Stimulated activated CD4-positive, alpha-beta T cell treated with anti-CD3 and anti-CD28 coated beads, Interleukin-1b, Interleukin-23, amount 100 ng/mL, for 4 hours (primary cell): ENCODE measurements at places on chromosomes 7 and 10.

GRCh38 chr7:22594020-22594419 is 94.0 kb upstream of the STEAP1B start:
- no peak for DNase-seq

DNA sequence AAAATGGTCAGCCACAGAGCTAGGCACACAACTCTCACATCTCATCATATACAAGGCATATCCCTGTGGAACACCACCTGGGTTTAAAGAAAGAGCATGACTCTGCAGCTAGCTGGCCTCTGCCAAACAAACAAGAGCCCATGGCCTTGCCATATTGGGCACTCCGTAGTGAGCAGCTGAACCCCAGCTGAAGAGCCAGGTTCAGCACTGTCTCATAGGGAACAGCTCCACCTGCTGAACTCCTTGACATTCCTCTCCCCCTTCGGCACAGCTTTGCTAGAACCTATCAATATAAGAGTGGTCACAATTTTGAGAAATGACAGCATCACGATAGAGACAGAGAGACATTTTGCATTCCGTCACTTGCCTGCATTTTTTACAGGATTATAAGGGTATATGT is 20.0 kb downstream of the SORCS1 start:
- DNase-seq: no peak

DNA sequence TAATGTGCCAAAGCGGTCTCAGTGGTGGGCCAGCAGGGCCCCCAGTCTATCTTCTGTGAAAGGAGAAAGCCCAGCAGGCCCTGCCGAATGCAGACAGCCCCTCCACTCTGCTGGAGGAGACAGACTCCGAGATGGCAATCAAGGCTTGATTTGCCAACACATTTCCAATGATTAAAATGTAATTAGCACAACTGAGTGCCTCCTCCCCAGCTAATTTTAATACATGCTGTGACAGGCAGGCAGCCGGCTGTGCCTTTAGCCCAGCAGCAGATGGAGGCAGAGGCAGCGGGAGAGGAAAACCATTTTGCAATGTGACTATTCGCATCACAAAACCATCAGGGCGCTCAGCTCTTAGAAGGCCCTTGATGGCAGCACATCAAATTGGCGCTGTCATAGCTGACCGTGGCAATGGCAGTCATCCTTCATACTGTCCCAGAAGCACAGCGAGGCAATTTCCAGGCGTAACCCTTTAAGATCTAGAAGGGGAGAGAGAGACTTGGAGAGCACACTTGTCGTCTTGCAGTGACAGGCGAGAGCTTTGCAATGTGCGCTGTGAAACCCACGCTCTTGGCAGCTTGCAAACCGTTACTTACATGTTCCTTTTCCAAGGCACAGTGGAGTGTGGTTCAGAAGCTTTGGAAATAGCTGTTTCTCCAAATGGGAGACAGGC is 714.8 kb upstream of the GALNT17 start:
- no peak for DNase-seq

GRCh38 chr7:130319541-130319940 is 25.1 kb upstream of the CPA5 start:
- DNase-seq: no peak

DNA sequence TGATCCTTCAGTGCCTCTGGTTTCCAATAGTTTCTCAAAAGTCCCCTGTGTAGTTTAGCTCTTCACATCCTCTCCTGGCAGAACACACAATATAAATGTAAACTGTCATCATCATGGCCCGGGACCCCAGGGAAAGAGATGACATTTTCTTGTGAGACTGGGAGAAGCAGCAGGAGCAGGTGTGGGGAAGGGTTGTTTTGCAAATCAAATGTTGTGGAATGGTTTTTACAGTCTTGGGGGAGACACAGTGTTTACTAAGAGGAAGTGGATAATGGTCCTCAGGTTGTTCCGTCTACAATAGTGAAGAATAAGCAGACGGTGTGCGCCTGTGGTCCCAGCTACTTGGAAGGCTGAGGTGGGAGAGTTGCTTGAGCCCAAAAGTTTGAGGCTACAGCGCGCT is 159.1 kb downstream of the SEC23IP start:
- no peak for DNase-seq

- no peak for DNase-seq
These were observed 77.8 kb downstream of the SHH start for GRCh38 chr7:155734445-155734809.

- no peak for DNase-seq
These were observed 26.9 kb upstream of the ABCA13 start for GRCh38 chr7:48144291-48144768.

- no peak for DNase-seq
These were observed 75.4 kb upstream of the ATP6V0A4 start for GRCh38 chr7:138873220-138873892.

DNA sequence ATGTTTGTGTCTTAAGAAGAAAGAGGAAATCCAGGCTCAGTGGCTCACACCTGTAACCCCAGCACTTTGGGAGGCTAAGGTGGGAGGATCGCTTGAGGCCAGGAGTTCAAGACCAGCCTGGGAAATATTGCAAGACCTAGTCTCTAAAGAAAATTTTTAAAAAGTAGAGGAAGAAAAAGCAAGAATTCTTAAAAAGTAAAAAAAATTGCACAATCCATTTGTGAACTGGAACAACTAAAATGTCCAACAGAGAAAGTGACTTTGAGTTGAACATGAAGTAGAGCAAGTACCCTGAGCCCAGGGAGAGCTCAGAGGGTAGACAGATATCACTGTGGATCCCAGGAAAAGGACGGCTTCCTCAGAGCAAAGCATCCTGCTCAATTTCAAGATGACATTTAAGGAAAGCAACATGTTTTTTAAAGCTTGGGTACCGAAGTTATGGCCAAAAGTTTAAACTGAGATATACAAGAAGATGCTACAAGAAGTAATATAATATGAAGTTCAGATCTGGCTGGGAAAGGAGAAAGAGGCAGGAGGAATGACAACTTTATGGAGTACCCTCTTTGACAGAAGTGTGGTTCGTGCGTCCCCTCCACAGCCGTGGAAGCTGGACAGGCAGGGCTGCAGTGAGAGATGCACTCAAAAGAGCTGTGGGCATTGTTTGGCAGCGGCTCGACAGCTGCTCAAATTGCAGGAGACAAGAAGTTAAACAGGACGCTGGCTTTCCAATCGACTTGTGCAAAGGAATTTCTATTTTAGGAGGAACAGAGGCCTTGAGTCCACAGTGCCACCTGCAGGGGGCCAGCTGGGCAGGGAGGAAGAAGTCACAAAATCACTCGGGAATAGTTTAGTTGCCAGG is 201.3 kb downstream of the JCAD start:
- no peak for DNase-seq

- DNase-seq: no peak
These were observed 24.1 kb downstream of the CFAP46 start for GRCh38 chr10:132918264-132918616.

DNA sequence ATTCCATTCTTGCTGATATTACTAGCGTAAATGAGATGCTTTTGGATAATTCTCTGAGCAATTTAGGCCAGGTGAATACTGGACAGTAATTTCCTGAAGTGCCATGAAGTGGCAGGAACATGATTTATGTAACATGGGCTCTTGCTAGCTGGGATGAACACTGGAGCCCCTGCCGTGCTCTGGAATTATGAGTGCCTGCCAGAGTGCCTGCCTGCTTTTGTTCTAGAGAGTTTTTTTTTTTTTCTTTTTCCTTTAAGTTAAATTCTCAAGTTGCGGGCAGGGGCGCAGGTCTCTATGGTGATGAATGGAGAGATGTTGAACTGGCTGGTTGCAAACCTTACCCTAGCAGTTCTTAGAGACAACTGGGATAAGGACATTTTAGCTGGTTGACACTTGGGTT is 165.9 kb downstream of the AUTS2 start:
- no peak for DNase-seq

DNA sequence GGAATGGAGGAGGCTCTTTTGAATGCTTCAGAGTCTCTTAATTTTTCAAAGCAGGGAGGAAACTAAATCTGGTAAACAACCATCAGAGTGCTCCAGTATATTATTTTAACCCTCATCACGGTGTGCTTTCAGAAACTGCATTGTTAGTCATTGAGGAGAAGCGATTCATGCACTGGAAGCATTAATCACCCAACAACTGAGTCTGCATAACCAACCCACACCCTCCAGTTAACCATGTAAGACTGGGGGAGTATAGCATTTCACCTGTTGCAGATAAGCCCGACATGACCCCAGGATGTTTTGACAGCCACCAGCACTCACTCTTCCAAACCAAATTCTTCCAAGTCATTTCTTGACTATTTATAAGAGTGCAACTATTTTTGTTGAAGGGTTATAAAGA is 257.6 kb downstream of the GATA3 start:
- no peak for DNase-seq

DNA sequence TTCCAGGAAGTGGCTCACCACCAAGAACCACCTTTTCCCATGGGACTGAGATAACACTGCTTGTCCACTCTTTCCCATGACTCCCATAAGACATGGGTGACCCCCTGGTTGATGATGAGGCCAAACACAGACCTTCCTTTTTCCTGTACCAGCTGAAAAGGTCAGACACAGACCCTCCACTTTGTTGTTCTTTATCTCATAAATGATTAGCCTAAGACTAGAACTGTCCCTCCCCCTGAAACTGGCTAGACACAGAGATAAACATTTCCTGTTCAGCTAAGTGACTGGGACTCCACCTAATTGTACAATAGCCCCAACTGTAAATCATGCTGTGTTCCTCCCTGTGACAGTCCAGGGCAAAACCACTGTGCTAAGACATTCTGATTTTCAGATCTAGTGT is 8.2 kb upstream of the NRG3 start:
- no peak for DNase-seq

- no peak for DNase-seq
These were observed 108.9 kb upstream of the HDAC9 start for GRCh38 chr7:18386607-18387006.

- DNase-seq: no peak
These were observed 115.2 kb downstream of the GRID1 start for GRCh38 chr10:86251426-86251825.

DNA sequence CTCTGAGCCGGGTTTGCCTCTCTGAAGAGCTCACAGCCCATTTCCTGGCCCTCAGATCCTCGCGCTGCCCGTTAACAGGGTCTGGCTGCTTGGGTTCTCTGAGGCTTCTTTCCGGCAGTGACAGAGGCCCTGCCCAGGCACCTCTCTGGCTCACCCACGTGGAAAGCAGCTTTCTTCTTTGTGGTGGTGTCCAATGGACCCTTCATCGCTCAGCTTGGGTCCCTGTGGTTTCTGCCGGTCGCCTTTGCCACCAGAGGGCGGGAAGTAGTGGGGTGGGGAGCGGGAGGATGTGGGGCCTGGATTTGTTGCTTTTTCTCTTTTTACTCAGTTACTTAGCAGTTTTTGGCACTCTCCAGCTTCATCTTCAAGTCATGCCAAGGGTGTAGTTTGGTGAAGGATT is 15.6 kb upstream of the JAKMIP3 start:
- DNase-seq: no peak

DNA sequence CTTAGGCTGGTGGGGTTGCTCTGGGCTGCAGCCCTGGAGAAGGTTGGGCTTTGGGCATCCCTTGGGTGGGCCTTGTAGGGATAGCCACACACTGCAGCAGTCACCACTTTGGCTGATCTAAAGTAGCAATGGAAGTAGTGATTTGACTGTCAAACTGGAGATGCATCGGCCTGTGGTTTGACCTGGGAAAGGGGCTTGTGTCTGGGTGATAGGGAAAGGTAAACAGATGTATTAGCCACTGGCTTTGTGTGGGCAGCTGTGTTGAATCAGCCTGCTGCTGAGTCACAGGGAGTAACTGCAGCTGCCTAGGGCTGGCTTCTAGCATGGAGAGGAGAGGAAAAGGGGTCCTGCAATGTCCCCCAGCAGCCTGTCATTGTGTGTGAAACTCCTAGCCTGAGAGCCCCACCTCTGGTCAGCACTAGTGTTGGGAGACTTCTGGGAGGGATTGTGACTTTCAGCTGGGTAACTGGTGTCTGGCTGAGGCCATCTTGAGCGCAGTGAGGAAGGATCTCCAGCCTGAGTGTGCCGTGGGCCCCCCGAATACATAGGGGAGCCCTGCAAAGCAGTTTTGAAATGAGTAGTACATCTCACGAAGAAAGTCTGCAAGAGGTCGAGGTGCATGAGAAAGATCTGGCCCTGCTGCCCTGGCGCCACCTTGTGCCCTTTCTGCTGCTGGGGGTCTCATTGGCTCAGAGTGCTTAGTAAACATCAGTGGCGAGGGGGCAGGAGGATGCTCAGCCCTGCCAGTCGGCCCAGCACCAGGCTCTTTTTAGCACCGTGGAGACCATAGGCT is 117.3 kb downstream of the FANK1 start:
- no peak for DNase-seq

DNA sequence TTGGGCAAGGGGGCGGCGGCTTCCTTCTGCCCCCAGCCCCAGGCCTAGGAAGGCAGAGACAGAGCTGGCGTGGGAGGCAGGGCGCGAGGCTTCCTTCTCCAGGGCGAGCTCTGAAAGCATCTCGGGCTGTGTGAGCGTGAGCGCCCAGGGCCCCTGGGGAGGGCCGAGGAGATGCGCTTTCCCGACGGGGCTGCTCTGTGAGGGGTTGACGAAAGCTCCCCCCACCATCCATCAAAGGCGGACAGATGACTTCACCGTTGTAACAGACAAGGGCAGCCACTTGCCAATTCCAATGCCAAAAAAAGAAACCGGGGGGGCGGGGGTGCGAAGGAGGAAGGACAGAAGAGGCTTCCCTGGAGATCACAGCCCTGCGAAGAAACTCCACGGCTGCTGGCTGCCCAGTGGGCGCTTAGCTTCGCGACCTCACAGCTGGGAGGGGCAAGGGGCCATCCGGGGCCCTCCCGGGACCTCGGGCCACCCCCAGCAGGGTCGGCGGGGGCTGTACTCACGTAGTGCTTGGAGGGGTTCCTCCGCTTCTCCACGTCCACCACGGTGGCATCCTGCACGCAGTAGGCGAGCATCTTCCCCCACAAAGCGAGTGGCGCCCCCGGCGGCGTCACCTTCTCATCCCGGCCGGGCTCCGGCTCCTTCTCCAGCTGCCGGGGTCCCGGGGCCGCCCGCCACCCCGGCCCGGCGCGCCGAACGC is 537 bp downstream of the SH3PXD2A start:
- no peak for DNase-seq

GRCh38 chr10:69460576-69461242 is 9.4 kb downstream of the TSPAN15 start:
- DNase-seq: no peak

DNA sequence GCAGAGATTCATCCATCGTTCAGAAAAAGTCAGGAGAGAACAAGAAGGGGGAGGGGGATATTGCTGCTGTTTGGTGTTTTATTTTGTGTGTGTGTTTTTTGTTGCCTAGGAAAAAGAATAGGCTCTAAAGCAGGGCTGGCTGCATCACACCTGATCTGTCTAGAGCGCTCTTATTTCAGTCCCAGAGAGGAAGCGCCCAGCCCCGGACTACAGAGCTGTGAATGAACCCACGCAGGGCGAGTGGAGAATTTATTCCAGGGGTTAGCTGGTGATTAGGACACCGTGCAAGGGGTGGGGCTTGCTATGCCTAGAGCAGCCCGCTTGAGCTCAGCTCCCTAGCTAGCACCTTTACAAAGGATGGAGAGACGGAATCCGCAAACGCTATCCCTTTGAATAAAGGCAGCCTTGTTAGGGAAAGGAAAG is 621 bp upstream of the FAM13C start:
- DNase-seq: no peak

GRCh38 chr7:99120916-99121315 is 23.0 kb downstream of the SMURF1 start:
- DNase-seq: no peak
